Stimulated activated CD8-positive, alpha-beta memory T cell treated with anti-CD3 and anti-CD28 coated beads, Interleukin-4, amount 100 ng/mL, for 1 hour (primary cell): ENCODE measurements at places on chromosomes 5 and 9.

- no peak for DNase-seq
Observed at GRCh38 chr9:129232839-129233591, 55.0 kb upstream of the IER5L start.

DNA sequence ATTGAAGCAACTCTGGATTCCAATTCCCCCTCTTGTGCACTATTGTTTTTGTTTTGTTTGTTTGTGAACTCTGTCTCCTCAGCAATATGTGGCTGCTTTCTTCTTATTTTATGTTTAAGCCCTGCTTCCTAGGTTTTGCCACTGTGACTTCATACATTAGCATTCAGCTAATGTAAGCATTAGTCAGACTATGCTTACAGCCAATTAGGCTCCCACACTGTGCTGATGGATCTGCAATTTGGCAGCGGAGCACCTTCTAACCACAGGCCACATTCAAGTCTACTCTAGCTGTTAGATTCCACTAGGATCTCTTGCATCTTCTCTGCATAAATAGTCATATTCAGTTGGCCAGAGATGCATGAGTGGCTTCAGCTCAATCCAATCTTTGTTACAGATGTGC lies 9.6 kb upstream of the BICD2 start:
- no peak for DNase-seq

DNA sequence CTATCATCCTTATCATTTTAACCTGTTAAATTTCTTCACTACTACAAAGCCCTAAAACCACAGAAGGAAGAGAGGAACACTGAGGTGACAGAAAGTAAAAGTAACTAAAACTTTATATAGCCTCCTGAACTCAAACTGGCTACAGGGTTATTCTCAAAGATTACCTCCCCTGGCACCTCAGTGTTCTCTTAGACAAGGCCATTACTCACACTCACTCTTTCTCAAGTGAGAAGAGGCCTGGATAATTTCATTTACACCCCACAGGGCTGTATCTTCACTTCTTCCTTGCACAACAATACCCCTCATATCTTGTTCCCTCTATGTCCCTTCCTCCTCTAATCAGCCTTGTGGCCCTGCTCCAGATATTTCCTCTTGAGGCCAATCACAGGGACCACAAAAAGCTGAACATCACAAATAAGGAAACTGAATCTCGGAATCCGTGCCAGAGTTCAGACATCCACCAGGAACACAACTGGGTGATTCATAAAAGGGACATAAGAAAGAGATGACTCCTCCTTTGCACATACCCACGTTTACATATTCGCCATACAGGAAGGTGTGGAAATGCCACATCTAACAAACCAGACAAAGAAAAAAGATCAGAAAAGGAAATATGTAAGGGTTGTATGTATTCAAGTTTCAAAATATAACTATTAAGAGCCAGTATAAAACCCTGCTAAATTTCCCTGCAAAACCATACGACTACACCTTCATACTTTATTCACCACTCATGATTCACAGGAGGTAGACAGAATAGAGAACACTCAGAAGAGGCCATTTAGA lies 1.7 kb upstream of the KLHL3 start:
- DNase-seq, result no peak

GRCh38 chr5:97194366-97194765 lies 11.3 kb upstream of the RIOK2 start:
- DNase-seq, result no peak

- no peak for DNase-seq
Observed at GRCh38 chr9:115275753-115276152, 157.8 kb upstream of the TNC start.

GRCh38 chr9:116945817-116946216 lies 258.7 kb downstream of the TRIM32 start:
- DNase-seq, result no peak

GRCh38 chr5:59099270-59099994 lies 516.6 kb downstream of the RAB3C start:
- DNase-seq, result no peak

- no peak for DNase-seq
Observed at GRCh38 chr5:167530548-167530947, 760.9 kb upstream of the WWC1 start.

GRCh38 chr5:6766604-6767093 lies 53.4 kb downstream of the TENT4A start:
- DNase-seq, result no peak

DNA sequence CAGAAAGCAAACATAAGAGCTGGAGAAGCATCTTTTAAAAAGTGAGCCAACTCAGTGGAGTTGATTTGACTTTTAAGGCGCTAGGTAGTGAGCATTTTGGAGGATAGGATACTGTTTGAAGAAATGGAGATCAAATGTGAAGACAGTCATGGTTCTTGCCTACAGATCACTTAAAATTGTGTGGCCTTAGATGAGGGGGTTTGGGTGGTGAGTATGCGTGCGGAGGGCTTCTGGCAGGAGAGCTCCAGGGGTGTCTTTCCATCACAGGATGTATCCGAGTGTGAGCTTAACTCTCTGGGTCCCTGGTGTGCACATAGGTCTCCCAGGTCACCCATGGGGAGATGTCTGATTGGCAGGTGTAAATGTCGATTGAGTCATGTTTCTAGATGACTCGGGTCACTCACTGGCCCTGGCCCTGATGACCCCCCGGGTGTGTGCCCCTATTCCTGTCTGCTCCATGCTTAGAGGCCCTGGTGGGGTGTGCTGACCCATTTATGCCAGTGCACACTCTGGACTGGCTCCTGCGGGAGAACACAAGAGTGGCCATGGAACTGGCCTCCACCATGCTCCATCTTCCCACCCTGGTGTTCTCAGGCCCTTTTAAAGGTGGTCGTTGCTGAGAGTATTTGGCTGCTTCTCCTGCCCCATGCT lies 274.4 kb downstream of the FSTL4 start:
- no peak for DNase-seq

- no peak for DNase-seq
Observed at GRCh38 chr5:107543868-107544267, 126.9 kb downstream of the EFNA5 start.

DNA sequence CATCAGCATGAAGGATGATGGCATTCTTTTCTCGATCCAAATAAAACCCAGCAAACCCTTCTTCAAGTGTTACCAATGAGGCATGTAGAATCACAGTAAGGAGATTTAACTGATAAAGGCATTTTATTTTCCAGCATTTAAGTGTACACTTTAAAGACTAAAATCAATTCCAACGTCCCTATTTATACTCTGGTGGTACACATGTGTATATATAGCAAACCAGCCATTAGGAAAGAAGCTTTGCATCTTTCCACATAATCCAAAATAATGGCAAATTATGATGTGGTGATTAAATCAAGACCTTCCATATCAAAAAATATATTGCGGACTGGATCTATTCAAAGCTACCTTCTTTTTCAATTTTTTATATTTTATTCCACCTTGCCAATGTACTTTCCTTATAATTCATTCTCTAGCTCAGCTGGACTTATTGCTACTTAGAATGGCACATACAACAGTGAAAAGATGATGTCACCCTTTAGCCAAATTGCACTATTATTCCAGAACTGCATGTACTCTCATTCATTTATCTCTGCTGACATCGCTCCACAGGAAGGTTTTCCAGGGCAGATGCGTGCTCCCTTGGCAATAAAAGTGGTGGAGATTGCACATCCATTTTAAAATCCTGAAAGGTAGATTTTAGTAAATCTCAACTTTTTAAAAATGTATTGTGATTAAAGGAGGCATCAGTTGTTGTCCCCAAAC lies 63.3 kb upstream of the SLC30A5 start:
- DNase-seq, result no peak

GRCh38 chr5:171978519-171978918 lies 27.9 kb downstream of the FBXW11 start:
- no peak for DNase-seq

GRCh38 chr5:138722544-138723177 lies 30.6 kb upstream of the CTNNA1 start:
- no peak for DNase-seq

- DNase-seq, result no peak
Observed at GRCh38 chr5:31427724-31428309, 104.1 kb downstream of the DROSHA start.

DNA sequence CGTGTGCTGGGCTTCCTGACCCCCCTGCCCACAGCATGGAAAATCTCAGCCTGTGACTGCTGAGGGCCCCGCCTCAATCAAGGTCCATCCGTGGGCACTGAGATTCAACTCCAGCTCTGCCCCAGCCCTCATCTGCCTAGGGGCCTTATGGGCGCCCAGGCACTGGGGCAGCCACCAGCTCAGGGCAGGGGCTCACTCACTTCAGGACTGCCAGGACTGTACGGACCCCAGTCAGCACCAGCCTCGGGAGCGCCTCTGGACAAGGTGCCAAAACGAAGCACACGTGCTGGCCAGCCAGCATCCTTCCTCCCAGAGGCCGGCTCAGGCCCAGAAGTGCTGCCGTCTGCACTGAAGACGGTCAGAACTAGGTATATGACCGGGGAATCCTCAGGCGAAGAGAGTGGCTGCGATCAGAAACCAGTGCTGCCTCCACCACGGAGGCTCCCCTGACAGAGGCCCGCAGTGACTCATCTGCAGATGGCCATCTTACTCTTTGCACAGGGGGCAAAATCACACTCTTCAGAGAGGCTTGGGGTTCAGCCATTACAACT lies 19.6 kb downstream of the CLPTM1L start:
- no peak for DNase-seq

DNA sequence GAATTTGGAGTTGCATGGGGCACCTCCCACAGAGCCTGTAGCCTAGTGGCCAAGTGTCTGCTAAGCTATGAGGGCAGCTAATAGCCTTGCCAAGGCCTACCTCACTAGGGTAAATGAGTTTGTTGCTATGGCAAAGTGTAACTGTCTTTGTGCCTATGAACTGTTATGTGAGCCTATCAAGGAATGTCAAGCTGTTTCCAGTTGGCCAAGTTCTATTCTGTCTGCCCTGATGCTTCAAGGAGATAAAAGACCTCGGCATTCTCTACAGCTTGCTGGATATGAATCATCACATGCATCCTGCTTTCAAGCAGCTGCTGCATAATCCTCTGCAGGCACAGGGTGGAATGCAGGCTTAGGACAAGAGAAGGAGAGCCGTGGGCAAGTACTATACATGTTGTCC lies 69.8 kb upstream of the CCDC112 start:
- DNase-seq, result no peak

- DNase-seq, result no peak
Observed at GRCh38 chr9:109441296-109441695, 56.8 kb downstream of the PTPN3 start.

DNA sequence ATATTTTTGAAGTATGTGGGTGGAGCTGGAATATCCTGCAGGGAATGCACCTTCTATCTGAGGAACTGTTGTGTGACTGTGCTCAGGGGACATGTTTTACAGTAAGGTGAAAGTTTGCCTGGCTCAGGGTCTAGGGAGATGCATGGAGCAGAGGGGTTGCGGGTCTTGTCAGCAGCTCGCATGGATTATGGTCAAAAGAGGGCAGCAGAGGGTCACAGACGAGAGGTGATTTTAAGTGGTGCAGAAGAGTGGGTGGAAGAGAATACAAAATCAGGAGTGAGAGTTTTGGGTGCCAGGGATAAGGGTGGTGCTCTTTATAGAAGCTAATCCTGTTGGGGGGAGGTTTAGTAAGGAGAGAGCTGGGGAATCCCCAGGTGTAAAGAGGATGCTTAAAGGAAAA lies 53.5 kb upstream of the GRIN3A start:
- DNase-seq, result no peak

DNA sequence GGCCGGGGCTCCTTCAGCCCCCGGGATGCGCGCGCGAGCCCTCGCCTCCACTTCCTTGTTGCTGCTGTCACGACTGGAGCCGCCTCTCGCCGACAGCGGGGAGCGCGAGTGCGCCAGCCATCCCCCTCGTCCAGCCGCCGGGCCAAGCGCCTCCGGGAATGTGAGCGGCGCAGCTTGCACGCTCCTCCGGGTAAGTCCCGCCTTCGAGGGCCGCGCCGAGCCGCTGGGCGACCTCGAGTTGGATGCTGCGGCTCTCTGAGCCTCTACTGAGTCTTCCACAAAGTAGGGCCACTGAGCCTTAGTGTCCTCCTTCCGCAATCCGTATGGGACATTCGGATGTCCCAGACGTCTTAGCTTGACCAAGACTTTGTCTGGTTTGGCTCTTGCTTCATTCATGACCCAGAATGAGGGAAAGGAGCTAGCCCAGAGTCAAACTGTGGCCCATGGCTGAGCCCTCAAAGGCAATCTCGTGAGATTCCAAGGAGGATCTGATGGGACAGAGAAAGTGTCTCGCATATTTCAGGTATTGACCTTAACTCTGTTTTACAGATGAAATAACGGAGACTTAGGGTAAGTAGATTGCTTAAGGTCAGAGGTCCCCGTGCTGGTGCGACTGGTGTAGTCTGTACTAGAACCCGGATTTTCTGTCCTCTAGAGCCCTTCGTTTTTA lies 586 bp downstream of the HMGXB3 start:
- peak; percentile 7 for DNase-seq

DNA sequence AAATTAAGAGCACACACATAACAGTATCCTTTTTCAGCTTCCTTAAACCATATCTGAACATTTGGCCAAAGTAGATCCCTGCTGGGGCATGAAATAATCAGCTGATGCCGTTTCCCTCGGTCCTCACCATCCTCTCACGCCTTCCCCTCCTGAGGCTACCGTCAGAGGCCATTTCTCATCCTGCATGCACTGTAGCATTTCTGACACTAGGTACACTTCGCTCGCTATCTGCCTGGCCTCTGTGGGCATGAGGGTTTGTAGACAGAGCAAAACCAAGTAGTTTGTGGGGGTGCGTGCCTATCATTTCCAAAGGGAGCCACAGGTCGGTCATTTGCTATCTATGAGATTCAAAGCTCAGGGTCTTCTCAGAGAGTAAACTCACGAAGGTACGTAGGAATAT lies 131.9 kb downstream of the BOD1 start:
- no peak for DNase-seq

DNA sequence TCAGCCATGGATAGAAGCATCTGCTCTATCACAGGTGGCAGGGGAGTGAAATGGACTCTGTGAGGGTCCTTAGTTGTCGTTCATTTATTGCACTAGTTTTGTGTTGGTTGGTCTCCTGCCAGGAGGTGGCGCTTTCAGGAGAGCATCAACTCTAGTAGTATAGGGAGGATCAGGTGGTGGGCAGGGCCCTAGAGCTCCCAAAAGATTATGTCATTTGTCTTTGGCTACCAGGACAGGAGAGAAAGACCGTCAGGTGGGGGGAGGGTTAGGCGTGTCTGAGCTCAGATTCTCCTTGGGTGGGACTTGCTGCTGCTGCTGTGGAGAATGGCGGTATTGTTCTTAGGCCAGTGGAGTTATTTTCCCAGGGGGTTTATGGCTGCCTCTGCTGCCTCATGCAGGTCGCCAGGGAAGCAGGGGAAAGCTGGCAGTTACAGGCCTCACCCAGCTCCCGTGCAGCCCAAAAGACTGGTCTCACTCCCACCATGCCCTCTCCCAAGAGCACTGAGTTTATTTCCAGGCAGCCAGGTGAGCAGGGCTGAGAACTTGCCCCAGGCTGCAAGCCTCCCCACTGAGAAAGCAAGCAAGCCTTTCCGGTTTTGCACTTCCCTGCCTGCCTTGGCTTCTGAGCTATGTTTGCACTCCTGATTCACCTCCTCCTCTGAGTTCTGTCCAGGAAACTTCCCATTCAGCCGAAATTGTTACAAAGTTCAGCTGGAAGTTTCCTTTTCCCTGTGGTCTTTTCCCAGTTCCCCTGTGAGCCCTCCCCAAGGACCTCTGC lies 317.3 kb downstream of the TAF11L14 start:
- no peak for DNase-seq

GRCh38 chr9:7125231-7125630 lies 367.5 kb downstream of the KDM4C start:
- no peak for DNase-seq
